ENCODE measurements at places on chromosomes 7 and 10. TPM values are rescaled to one million over a fixed set of nuclear protein-coding genes. Genes with fewer than 3 reads are reported as not detected.

DNA sequence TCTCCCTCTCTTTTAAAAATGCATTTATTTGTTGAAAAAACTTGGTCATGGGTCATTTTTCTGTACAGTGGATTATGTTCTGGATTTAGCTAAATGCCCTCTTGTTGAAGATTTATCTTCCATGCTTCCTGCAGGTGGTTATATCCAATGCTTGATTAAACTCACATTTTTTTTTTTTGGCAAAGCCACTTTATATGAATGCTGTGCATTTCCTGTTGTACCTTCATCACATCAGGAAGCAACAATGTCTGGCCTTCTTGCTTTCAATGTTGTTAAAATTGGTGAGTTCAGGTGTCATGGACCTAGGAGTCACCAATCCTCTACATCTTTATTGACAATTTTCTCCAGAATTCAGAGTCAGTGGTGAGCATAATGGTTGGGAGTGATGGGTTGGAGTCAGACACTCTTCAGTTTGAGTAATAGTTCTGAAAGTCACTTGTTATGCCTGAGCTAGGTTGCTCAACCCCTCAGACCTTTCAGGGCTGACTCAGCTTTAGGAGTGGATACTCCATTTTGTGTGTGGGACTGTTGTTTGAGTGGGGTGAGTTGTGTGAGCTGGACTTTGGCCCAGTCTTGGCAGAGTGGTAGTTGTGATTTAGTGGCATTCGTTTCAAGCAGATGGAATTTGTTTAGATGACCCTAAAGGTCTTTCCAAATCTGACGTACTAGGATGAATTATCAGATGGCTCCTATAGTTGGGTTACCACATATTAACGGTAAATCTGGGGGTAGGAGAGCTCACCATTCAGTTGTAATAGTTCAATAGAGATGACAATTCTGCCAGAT is 213.5 kb upstream of the ZNF32 start:
- DNase-seq = no peak

DNA sequence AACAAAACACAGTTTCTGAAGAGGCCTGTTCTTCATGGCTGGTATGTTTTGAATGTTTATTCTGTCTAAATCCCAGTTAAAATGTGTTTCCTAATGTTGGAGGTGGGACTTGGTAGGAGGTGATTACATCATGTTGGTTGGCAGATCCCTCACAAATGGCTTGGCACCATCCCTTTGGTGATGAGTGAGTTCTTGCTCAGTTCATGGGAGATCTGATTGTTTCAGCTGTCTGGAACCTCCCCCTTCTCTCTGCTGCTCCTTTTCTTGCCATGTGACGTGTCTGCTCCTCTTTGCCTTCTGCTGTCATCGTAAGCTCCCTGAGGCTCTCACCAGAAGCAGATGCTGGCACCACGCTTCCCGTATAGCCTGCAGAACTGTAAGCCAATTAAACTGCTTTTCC is 383.6 kb upstream of the TPK1 start:
- no peak for DNase-seq

Gene MSRB2
- total RNA-seq = 18.6 TPM

GRCh38 chr7:1886361-1887064 is 216.4 kb downstream of the ELFN1 start:
- peak; percentile 81 for DNase-seq

Gene TMEM236
- 0.07 TPM for total RNA-seq

DNA sequence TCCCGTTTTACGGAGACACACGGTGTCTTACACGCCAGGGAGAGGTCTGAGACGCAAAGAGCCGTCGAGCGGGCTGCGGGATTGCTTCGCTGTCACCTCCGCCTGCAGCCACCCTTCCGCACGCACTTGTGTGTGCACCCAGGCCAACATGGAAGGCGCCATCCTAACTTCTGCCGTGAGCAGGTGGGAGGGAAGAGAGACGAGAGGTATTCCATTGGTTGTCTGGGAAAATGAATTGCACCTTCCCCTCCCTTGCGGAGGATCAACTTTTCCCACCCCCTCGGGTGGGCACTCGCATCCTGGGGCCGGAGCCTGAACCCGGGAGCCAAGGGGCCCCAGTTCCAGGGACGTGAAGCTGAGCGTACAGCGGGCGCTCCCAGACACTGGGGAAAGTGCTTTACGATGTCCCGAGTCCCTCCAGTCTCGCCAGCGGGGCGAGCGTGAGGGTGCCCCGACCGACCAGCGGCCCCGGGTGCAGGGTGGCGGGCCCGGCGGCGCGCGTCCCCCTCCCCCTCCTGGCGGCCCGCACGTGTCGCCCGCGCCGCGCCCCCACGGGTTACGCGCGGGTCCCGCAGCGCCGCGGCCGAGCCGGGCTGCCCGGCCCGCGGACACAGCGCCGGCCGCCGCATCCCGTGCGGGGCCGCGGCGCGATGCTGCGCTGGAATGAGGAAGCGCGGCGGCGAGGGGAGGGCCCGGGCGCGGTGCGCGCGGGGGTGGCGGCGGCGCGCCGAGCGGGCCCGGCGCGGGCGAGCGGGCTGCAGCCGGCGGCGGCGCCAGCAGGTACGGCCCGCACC is 984 bp upstream of the IKZF1 start:
- DNase-seq = no peak

Data from chondrocyte (in vitro differentiated cells).